ENCODE measurements at places on chromosomes 11 and 22. TPM values are rescaled to one million over a fixed set of nuclear protein-coding genes. Genes with fewer than 3 reads are reported as not detected.

GRCh38 chr11:94400050-94400449 is 1.2 kb downstream of the GPR83 start:
- DNase-seq, result no peak

DNA sequence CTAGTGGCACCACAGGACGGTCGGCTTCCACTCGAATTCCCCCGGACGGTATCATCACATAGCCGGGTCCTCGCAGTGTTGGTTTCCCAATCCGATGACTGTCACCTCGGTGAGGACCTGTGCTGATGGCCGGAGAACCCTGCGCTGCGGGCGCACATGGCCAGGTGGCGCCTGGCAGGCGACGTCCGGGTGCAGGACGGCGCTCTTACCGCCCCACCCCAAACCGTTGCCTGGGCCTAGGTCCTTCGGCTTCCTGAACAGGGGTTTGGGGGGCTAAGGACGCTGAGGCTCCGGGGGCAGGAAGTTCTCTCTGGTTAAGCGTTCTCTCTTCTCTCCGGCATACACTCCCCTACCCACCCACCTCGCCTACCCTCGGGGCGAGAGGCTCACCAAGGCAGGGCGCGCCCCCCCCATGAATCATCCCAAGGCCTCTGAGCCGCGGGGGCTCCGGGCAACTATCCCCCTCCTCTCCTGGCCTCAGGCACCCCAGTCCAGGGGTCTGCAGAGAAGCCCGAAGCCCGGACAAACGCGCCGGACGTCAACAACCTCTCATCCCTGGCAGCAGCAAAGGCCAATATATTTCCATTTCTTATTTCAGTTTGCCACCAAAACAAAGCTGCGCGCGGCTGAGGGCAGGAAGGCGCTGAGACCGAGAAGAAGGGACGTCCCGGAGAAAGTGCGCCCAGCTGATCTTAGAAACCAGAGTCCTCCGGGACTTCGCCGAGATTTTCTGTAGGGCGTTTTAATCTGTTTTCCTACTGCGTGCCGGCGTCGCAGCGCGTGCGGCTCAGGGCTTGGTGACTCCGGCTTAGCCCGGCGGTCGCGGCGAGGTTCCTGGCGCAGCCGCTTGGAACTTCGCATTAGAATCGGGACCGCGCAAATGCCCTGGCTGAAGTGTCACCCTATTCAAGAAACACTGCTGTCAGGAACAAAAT is 5.6 kb downstream of the ALX4 start:
- DNase-seq, result no peak

DNA sequence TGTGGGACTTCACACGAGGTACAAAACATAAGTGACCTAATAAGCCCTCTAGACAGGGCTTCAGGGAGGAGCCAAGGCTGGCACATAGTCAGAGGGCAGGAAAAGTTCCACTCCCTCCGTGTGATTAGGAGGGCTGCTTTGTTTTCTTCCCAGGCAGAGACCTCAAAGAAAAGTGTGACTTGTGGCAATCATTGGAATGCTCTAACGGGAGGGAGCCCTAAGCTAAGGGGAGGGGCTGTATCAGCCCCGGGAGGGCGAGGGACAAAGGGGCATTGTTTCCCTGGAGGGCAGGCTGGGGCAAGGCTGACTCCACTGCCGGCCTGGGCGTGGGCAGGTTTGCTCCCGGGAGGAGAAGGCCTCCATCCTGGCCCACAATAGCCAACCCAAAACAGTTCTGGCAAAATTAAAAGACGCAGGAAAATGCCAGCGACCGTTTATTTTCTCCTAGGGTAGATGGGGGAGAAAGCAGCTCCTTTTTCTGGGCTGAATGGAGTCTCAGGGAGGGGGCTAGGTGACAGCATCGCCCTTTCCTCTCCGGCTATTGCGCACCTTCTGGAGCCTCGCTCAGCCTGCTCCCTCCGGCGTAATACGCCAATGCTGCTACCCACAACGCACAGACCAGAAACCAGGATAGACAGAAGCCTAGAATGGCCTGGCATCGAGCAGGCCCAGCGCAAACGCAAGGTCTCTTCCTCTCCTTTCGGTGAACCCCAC is 60.2 kb downstream of the ENDOD1 start:
- no peak for DNase-seq

DNA sequence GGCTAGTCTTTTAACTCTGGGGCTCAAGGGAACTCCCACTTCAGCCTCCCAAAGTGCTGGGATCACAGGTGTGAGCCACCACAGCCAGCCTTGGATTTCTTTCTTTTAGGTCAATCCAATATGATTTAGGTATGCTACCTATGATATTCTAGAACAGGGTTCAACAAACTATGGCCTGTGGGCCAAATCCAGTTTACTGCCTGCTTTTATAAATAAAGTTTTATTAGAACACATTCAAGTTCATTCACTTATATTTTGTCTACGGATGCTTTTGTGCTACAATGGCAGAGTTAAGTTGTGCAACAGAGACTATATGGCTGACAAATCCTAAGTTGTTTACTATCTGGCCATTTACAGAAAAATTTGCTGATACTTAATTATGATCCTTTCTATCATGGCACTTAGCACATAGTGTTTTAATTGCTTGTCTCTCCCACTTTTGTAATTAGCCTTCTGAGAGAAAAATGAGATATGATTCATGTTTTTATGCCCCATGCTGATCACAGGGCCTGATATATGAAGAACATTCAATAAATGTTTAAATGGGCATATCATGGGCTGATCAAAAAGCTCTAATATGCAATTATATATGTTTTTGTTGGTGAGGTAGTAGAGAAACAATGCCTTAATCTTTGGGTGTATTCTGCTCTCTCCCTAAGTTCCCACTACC is 109.6 kb downstream of the STIM1 start:
- DNase-seq, result no peak

HBD gene
- polyA plus RNA-seq, result 1.2 TPM

GRCh38 chr11:57462597-57462996 is 2.3 kb downstream of the RTN4RL2 start:
- no peak for DNase-seq

ASCC2 gene
- polyA plus RNA-seq, result 51.4 TPM

- DNase-seq, result no peak
These were observed 23.7 kb upstream of the SORL1-AS1 start for GRCh38 chr11:121476379-121477032.

DNA sequence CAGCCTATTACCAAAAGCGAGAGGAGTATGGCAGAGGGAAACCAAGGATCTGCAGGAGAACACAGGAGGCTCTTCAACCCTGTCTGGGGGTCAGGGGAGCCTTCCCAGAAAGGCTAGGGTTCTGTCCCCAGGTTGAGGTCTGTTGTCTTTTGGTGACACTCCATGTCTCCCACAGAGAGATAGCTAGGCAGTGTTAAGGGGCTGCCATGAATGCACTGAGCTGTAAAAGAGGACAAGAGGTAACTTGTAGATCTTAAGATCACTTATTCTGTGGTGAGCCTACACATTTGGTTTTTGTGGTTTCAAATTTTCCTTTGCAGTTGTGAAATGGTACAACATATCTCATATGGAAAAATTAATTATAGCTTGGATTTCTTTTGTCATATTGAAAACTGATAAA is 6.0 kb upstream of the ACER3 start:
- DNase-seq, result no peak

GRCh38 chr22:30266445-30267381 is at the start of gene OSM:
Gene OSM, minus strand, starts transcription at chr22:30266851. Its CDS starts 52 bp downstream, at chr22:30266799.
- peak; percentile 96 for DNase-seq

PTPN5 gene
- polyA plus RNA-seq, result 1.0 TPM

DNA sequence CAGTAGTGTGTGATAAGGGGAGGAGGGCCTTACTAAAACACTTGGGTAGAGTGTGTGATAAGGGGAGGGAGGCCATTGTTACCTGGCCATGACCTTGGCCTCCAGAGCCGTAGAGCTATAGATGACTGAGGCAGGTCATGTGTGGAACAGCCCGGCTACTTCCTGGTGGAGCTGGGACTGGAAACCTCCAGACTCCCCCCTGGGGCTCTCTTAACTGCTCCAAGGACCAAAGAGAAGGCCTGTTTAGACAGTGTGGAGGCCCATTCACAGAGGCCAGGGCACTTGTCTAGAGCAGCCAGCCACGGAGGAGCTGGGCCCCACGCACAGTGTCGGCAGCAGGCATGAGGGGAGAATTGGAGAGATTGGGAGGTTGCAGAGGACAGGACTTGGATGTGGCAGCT is 12.5 kb upstream of the MICALL1 start:
- peak; percentile 65 for DNase-seq

- peak; percentile 59 for DNase-seq
These were observed 12.2 kb downstream of the MRGPRF start for GRCh38 chr11:69000831-69001242.

- no peak for DNase-seq
These were observed 691.6 kb downstream of the OPCML start for GRCh38 chr11:132840660-132841059.

- no peak for DNase-seq
These were observed 411.6 kb upstream of the NARS2 start for GRCh38 chr11:78986305-78986704.

- DNase-seq, result no peak
These were observed at the start of gene CLDN5 for GRCh38 chr22:19524170-19525115. Gene CLDN5, minus strand, starts transcription at chr22:19524410. Its CDS starts 155 bp downstream, at chr22:19524255.

MS4A6E gene
- not detected for polyA plus RNA-seq

- DNase-seq, result no peak
These were observed 96.9 kb downstream of the CCDC34 start for GRCh38 chr11:27266125-27266524.

DNA sequence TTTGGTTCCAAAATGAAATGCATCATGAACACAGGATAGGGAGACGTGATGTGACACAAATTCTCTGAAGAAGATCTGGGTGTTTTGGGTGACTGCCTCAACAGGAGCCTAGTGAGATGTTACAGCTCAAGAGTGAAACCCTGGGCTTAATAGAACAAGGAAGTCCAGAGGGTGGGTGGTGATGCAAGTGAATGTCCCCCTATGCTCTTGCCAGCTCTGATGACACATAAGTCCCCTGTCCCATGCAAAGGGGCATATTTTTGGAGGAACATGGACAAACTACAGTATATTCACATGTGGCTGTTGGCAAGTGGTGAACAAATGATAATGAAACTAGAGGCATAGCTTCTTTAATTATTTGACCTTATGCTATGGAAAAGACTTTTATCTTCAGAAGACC is 9.2 kb downstream of the CRTAM start:
- no peak for DNase-seq

DNA sequence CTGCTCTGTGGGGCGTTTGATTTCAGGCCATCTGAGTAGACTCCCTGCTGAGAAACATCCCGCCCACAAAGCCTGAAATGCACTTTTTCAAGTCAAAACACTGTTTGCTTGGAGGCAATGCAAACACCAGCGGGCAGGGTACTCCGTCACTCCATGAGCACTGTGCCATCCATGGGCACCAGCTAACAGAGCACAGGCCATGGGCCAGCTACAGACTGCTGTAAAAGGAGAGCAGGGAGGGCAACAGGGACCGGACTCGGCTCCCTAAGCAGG is 16.6 kb upstream of the EFCAB6 start:
- no peak for DNase-seq

DNA sequence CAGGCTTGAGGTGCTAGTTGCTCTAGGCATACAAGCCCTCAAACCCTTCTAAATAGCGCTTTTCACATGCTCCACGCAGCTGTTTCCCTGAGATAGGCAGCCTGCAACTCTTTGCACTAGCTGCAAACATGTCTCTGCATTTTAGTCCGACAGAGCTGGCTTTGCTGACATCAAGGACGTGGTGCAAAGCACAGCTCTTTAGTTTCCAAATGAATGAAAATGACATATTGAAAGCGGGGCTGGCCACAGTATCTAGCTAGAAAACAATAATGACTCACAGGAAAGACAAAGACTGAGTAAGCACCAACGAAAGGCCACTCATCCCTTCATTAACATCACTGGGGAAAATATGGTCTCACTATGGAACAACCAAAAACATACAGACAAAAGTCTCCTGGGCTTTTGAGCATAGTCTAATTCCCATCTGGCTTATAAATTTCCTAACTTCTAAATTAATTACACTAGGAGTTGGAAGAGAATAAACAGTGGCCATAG is 15.3 kb upstream of the ZC3H12C start:
- no peak for DNase-seq

PATE2 gene
- polyA plus RNA-seq, result not detected

- DNase-seq, result no peak
These were observed 166.1 kb upstream of the API5 start for GRCh38 chr11:43145653-43146052.

- no peak for DNase-seq
These were observed 43.6 kb downstream of the BRD1 start for GRCh38 chr22:49783926-49784629.

- DNase-seq, result no peak
These were observed 452.7 kb upstream of the CCDC179 start for GRCh38 chr11:23313001-23313400.

Measured in left lung (tissue), 14 donors.